ENCODE measurements at places on chromosomes 5 and 9.
A peak's percentile ranks its signal among the peaks of the same experiment; 100 is the strongest.

DNA sequence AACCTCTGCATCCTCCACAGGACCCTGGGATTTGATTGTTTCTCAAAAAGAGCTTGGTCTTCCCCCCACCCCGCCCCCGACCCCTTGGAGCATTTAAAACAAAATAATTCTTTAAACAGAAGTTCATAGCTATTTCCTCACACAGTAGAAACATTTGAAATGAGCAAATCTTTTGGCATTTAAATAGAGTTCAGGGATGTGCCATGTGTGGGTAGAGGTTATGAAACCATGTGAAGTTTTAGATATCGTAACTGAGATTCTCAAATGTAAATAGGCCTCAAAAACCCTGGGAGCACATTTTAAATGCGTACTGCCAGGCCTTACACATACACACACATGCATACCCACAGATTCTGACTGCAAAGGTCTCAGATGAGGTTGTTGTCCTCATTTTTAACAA, 66.5 kb downstream of the EPB41L4B start:
- no peak for DNase-seq

GRCh38 chr5:92942762-92943161, 638.3 kb downstream of the NR2F1-AS1 start:
- DNase-seq = no peak

DNA sequence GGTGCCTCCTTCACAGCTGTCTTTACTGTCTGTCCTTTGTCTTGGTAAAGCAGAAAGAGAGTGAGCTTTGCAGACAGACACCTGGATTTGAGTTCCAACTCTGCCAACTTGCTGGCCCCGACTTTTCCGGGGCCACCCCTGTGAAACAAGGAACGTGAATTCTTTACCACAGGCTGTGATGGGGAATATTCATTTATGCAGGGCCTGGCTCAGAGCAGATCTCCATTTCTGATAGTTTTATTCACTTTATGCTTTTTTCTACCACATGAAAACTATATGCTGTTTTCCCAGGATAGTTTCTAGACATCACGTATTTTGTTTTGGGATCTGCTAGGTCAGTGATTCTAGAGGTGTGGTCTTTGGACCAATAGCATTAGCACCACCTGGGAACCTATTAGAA, 211.8 kb downstream of the GRIA1 start:
- no peak for DNase-seq

DNA sequence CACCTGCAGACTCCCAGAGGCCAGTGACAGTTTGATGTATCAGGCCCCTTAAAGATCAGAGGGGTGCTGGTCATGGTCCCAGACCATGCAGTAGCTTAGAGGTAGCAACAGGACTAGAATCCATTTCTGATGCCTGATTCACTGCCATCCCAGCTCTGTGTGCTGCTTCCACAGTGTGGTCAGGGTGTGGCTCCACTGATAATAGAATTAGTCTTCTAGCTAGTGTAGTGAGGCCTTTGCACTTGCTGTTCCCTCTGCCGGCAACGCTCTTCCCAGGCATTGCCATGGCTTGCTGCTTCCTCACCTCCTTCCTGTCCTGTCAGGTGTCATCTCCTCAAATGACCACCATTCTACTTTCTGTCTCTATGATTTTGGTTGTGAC, 15.8 kb downstream of the PPARGC1B start:
- DNase-seq = no peak

- no peak for DNase-seq
These were observed 1.3 kb downstream of the TXN start for GRCh38 chr9:110255034-110255462.

GRCh38 chr9:109181284-109181683, 14.2 kb upstream of the FRRS1L start:
- DNase-seq = peak; percentile 67

- no peak for DNase-seq
These were observed at the start of gene PHF24 for GRCh38 chr9:34957492-34958410. Gene PHF24, plus strand, starts transcription at chr9:34958285. Its CDS starts 13,014 bp downstream, at chr9:34971299.

DNA sequence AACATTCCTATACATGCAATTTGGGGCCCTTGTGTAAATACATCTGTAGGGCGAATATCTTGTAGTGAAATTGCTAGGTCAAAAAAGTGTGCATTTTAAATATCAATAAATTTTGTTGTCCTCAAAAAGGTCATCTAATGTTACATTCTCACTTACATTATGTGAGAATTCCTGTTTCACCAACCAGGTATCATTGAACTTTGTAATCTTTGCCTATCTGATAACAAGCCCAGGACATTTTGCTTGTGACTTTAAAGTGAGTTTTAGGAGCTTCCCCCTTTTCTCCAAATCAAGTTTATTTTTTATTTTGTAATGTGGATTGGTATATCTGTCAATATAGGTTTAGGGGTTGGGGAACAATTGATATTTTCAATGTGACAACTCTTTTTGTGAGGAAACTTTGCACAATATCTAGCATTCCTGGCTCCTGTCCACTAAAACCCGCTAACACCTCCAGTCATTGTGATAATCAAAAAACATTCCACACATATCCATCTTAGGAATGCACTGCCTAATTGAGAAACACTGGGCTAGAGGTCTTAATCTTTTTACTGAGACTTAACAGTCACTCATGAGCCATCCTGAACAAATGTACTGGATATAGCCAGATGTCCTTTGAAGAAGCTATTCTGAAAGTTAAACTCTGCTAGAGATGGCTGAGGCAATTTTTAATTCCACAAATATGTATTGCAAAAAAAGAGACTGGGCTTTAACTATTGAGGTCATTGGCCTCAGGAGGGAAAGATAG, 72.5 kb upstream of the SLC1A1 start:
- DNase-seq = no peak

DNA sequence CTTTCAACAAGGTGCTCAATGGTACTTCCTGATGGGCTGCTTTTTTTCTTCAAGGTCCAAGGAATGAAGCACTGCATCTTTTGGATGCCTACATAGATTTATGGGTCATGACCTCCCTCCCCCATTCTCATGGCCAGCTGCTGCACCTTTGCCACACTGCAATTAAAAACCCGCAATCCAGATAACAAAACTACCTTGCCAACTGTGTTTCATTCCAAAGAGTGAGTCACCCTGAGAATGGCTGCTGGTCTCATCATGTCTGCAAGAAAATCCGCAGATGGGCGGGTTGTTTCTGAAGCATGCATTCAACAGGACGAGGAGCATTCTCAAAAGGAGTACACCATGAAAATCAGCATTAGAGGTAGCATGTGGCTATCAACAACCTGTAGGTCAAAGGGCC, 139.8 kb downstream of the ELAVL2 start:
- no peak for DNase-seq

DNA sequence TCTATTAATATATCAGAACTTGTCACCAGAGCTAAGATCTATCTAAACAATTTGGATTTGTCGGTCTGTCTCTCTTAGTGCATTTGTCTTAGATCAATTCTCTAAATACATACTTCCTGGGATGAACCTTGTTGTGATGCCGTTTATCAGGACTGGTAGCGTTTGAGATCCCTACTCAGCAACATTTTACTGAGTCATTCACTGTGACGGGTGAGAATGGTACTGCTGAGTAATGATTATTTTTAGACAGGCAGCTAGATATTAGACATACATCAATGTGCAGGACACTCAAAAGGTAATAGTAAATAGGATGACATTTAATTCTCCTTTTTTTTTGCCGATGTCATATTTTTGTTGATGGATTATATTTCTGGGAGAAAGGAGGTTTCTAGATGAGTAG, 209.0 kb downstream of the CSNK1G3 start:
- no peak for DNase-seq

DNA sequence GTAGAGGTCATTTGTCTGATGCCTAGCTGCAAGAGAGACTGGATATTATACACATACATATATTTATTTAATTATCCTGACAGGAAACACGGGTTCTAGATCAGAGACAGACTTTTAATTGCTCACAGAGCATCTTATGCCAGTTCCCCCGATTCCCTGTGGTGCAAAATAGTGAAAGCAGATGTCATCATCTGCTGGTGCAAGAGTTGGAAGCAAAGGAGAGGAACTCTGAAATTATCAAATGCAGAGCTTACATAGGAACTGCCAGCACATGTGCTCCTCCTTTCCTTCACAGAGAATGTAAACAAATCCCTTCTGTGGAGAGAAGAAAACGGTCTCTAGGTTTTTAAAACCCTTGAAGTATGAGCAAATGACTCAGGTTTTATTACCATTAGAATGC, 69.3 kb downstream of the DTWD2 start:
- no peak for DNase-seq
